Mucosa of gallbladder (tissue), 1 donor: ENCODE measurements at places on chromosomes 3 and 15. TPM values are rescaled to one million over a fixed set of nuclear protein-coding genes. Genes with fewer than 3 reads are reported as not detected.

CLDN11 gene
- total RNA-seq, result 36.7 TPM

SNURF gene
- total RNA-seq, result 39.3 TPM

SYNPR gene
- not detected for total RNA-seq

SPINT1 gene
- total RNA-seq, result 232 TPM

AGBL1 gene
- not detected for total RNA-seq

CRYBG3 gene
- 17.7 TPM for total RNA-seq

CCR8 gene
- total RNA-seq, result not detected

SYNM gene
- total RNA-seq, result 167 TPM

ANKRD63 gene
- 1.6 TPM for total RNA-seq

THRB gene
- total RNA-seq, result 7.1 TPM

RLBP1 gene
- not detected for total RNA-seq

MCTP2 gene
- 31.7 TPM for total RNA-seq

GABRG3 gene
- total RNA-seq, result not detected

DNA sequence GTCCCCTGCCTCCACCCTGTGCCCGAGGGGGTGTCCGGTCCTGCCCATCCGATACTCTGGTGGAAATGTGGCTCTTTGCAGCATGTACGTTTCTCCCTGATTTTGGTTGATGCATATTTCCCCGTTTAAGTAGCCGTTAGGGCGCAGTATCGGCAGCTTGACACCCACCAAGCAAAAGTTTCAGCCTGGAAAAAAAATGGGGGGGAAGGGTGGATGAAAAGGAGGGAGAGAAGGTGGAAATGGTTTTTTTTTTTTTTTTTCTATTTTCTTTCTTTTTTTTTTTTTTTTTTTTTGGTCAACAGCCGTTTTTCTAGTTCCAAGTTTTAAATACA, 1.3 kb downstream of the RAP2B start:
- no peak for DNase-seq

DNA sequence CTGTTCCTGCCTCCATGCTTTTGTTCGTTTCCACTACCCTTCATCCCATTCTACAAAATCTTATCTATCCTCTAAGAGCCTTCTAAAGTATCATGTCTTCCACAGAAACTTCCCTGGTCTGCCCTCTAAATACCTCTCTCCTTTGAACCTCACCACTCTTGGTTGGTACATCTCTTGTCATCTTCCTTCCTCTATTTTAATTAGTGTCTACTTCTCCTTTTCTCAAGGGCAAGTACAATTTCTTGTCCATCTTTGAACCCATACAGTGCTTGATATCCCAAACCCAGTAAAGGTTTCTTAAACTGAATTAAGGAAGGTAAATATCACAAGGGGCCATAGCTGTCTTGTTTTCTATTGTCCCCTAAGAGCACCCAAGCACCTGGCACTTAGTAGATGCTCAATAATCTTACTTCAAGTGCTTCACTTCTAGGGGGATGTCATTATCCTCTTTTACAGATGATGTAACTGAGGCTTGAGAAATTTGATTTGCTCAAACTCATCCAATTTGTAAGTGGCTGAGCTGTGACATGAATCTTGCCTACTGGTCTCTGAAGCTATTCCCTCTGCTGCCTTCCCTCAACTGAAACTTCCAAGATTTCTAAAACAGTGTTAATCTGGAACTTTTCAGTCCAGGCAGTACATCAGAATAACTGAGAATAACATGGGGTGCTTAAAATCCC, 2.6 kb upstream of the DAPK2 start:
- no peak for DNase-seq

- DNase-seq, result no peak
Observed at GRCh38 chr3:43968465-43968864, 273.2 kb upstream of the TOPAZ1 start.

DNA sequence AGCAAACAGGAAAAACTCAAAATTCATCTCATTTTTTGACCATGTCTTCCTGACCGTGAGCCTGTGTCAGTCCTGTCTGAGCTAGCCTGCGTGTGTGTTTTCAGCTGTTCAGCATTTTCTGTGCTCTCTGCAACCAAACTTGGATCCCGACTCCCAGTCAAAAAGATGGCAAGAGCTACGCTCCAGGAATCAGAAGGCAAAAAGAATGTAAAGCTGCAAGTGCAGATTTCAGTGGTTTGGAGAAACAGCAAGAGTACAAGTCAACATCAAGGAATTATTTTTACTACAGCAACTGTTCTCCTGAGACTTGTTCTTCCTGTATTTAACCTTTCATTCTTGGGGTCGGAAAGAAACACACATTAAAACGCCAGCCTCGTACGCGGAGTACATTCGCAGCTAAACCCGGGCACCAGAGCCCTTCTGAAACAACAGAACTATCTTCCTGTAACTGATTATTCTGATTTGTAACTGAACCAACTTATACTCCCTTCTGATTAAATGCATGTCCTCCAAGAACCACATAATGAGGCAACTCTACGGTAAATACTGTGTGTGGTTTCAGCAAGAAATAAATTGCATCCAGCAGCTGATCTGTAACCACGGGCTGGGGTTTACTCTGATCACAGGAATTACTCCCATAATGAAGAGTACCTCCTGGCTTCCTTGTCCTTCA, 107.4 kb downstream of the LRIG1 start:
- no peak for DNase-seq

DNA sequence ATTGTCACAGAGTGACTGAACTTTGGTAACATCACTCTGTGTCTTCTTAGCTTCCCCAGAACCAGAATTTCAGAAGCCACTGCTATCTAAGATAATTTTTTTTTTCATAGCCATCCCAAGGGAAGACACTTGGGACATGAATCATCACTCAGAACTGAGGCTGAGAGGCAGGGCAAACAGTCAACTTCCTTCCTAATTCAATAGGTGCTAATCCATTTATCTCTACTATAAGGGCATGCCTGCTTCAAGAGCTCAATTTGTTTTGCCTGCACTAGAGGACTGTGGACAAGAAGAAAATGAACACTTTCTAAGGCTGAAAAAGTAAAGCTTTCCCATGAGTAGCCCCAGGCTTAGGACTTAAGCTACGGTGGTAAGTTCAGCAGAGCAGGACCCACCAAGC, 56.7 kb upstream of the MYRIP start:
- no peak for DNase-seq

- no peak for DNase-seq
Observed at GRCh38 chr3:14305324-14305723, 97.1 kb upstream of the SLC6A6 start.

GRCh38 chr3:70979983-70980645, 603.4 kb downstream of the FOXP1 start:
- no peak for DNase-seq

DNA sequence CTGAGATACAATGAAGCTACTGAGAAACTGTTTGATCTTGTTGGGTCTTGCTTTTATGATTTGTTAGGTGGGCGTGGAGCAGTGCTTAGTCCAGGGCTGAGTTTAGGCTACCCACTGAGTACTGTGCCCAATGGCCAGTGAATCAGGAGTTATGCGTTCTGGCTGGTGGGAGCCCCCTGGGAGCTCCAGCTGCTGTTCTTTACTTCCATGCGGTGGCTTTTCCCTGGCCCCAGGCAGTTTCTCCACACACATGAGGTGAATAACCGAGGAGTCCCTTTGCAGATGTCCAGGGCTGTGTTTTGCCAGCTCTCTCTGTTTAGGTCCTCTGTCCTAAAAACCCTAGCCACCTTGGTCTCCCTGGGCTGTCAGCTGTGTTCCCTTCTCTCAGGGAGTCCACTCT, 106.5 kb downstream of the KLF13 start:
- no peak for DNase-seq

DNA sequence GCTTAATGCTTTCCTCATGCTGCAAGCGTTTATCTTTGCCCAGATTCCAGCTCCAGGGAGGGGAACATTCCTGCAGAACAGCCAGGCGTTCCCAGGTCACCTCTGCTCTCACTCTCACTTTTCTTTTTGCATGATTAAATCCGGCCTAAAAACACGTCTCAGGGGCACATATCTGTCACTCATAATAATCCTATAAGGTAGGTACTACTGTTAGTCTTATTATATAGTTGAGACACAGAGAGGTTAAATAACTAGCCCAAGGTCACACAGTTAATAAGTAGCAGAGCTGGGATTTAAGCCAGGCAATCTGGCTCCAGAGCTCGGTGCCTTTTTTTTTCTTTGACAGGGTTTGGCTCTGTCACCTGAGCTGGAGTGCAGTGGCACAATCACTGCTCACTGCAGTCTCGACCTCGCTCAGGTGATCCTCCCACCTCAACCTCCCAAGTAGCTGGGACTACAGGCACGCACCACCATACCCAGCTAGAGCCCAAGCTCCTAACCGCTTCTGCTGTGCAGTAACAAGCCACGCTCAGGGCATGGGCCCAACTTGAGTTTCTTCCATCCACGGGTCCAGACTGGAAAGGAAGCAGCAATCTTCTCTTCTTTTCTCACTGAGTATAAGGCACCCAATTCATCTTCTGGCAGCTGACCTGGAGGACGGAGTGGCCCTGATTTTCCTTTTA, 96.5 kb downstream of the LIPC start:
- DNase-seq, result peak; percentile 73

- peak; percentile 62 for DNase-seq
Observed at GRCh38 chr3:159787178-159787574, 201.5 kb upstream of the IL12A start.

- peak; percentile 69 for DNase-seq
Observed at GRCh38 chr3:5022966-5023776, 43.9 kb downstream of the BHLHE40 start.

DNA sequence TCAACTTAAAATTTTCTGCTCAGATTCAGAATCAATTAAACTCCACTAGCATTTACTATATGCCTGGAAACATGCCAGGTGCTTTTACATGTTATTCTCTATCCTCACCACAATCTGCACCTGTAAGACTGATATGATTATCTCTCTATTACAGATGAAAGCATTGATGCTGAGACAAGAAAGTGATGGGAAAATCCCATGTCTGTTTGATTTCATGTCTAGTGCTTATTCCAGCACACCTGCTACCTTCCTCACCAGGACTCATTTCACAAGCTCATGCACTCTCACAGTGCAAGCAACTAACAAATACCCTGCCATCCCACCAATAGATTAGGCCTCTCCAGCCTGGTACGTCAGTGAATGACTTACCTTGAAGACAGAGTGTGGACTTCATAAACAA, 25.0 kb upstream of the BCL6 start:
- DNase-seq, result no peak

GRCh38 chr3:67809370-67809935, 155.0 kb upstream of the SUCLG2 start:
- no peak for DNase-seq

DNA sequence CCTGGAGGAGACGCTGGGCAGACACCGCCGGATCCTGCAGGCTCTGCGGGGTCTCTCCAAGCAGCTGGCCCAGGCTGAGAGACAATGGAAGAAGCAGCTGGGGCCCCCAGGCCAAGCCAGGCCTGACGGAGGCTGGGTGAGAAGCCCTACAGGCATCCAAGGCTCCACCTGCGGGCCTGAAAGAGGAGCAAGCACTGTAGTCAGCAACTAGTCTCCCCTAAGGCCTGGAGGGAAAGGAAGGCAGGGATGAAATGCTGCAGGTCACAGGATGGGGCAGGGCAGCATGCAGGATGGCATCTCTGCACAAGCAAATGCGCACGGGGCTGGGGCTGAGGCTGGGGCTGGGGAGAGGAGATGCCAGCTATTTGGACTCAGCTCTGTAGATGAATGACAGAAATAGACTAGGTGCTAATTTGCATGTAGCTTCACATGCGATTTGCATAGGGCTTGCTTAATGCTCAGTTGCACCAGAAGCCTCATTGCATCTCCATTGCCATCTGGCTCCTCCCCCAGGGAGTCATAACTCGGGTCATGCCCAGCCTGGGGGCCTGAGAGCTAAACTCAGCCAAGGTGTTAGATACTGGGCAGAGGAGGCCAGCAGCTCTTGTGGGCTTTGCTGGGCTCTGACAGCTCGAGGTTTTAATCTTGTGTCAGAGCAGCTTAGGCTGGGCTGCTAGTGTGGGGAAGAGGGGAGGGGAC, 5.2 kb upstream of the CPLX3 start:
- no peak for DNase-seq

GRCh38 chr3:161213644-161214043, 7.5 kb upstream of the NMD3 start:
- DNase-seq, result no peak

- DNase-seq, result no peak
Observed at GRCh38 chr3:31410411-31410810, 122.3 kb upstream of the STT3B start.

GRCh38 chr15:92460023-92460422, 66.3 kb downstream of the ST8SIA2 start:
- no peak for DNase-seq

DNA sequence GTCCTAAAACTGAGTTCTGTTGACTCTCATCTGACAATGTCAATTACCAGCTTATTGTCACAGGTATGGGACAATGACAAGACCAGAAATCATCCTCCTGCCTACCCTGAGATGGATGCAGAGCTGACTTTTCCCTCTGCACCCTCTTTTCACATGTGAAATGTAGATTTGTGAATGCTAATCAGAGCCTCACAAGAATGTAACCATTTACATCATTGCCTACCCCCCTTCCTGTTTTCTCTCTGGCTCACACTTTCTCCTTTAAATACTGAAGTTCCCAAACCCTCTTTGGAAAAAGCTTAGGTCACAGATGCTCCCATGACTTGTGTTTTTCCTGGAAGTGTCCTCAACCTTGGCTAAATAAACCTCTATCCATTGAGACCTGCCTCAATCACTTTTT, 228.2 kb downstream of the MYRIP start:
- DNase-seq, result no peak

- DNase-seq, result no peak
Observed at GRCh38 chr15:82146990-82147461, 101.2 kb upstream of the MEX3B start.

DNA sequence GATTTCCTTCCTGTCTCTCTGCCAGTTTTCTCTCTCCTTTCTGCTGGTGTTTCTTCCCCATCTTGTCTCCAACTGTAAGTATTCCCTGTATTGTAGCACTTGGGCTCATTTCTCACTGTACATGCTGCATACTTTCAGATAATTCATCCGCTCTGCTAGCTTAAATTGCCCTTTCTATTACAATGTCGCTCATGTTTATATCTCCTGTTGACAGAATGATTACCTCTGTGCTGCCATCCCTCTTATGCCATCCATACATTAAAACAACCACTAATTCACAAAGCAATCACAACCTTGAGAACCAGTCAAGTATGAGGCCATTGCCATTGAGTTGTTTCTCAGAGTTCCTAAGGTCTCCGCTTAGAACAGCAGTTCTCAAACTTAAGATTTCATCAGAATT, 107.5 kb upstream of the SOX2 start:
- no peak for DNase-seq

DNA sequence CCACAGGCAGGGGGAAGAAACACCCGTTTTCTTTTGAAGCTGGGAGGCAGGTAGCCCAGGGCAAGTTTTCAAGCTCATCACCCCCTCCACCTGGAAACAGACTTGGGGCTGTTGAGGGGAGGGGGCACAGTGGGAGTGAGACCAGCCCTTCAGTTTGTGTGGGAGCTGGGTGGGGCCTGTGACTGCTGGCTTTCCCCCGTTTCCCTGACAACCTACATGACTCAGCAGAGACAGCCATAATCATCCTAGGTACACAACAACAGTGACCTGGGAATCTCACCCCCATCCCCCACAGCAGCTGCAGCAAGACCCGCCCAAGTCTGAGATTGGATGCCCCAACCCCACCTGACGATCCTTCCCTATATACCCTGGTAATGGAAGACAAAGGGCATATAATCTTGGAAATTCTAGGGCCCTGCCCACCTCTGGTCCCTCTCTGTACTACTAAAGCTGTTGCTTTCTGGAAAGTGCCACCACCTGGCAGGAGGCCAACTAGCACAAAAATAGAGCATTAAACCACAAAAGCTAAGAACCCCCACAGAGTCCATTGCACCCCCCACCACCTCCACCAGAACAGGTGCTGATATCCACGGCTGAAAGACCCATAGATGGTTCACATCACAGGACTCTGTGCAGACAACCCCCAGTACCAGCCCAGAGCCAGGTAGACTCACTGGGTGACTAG, 422.2 kb upstream of the SGO1 start:
- no peak for DNase-seq
